ENCODE measurements at places on chromosomes 1 and 21.

- DNase-seq, result no peak
These were observed 19.4 kb downstream of the SEC16B start for GRCh38 chr1:177950506-177950905.

GRCh38 chr21:39153842-39154241 lies 29.4 kb downstream of the PSMG1 start:
- DNase-seq, result no peak

GRCh38 chr1:209534496-209535250 lies 48.8 kb upstream of the CAMK1G start:
- no peak for DNase-seq

DNA sequence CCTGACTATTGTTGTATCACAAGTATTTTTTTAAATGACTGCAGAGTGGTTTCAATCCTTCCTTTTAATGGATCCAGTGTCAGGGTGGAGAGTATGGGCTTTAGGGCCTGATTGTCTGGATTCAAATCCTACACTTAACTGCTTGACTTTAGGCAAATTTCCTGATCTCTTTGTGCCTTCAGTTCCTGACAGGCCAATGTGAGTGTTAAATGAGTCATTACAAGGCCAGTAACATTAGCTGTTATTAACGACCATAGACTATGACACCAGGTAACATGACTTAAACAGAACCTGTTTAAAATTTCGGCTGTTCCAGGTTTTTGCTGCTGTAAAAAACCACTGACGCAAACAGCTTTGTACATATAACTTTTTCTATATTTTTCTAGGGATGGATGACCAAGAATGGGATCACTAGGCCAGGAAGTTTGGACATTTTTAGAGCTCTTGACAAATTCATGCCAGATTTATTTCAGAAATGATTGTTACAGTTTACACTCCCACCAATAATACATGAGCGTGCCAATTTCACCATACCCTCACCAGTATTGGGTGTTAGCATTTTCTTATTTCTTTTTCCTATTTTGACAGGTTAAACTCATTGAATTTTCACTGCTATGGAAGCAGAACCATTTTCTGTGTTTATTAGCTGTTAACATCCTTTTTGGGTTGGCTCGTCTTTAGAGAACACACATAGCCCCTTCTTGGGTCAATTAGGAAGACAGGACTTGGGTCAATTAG lies 11.3 kb downstream of the ZNF362 start:
- DNase-seq, result no peak

- no peak for DNase-seq
These were observed 6.3 kb downstream of the APOBEC4 start for GRCh38 chr1:183646776-183647175.

DNA sequence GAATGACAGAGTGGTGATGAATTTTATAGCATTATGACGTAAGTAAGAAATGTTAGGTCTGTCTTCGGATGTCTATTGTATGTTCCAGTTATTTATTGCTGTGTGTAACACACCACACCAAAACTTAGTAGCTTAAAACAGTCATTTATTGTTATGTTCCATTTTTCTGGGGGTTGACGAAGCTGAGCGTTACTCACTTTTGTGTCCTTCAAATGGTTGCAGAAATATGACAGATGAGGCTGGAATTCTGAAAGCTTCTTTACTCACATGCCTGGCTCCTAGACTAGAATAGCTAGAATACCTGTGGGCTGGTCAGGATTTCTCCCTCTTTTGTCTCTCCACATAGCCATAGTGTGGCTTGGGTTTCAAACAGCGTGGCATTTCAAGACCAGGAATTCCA lies 62.1 kb upstream of the S1PR1 start:
- DNase-seq, result no peak

- no peak for DNase-seq
These were observed 47.6 kb downstream of the ATP6V1G3 start for GRCh38 chr1:198492872-198493271.

- DNase-seq, result no peak
These were observed 137.1 kb downstream of the PBX1 start for GRCh38 chr1:164695956-164696665.

DNA sequence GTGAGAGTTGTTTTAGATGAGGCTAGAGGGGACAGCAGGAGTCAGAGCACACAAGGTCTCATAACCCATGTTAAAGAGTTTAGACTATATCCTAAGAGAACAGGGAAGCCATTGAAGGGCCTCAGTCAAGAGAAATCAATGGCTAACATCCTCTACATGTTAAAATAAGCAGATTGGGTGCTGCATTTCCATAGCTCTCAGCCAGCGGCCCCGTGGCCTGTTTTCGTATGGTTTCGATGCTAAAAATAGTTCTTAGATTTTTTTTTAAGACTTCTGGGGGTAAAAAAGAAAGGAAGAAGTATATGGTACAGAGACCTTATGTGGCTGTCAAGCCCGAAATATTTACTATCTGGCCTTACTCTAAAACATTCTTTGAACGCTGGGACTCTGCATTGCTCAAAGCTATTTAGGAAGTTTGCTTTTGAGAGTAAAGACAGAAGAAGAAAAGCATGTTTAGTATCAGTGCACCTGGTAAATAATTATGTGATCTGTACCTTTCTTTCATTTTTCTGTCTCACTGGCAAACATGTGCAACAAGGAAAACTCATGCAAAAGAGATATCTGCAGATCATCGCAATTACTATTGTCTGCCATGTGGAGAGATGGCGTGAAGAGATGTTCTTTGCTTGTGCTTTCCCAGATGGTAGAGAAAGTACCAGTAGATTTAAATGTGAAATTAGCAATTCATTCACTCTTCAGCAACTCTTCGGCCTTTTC lies 8.4 kb downstream of the PDIK1L start:
- no peak for DNase-seq

DNA sequence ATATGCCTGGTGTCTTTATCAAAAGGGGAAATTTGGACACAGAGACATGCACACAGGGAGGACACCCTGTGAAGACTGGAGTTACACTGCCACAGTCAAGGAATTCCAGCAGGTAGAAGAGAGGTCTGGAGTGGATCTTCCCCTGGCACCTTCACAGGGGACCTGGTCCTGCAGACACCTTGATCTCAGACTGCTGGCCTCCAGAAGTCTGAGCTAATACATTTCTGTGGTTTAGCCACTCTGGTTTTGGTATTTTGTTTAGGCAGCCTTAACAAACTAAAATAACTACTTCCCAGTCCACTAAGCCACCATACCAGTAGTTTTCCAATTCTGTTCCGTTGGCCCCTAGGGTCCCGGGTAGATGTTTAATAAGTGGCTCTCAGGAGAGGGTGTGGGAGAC lies 164.7 kb downstream of the SETD4 start:
- no peak for DNase-seq

DNA sequence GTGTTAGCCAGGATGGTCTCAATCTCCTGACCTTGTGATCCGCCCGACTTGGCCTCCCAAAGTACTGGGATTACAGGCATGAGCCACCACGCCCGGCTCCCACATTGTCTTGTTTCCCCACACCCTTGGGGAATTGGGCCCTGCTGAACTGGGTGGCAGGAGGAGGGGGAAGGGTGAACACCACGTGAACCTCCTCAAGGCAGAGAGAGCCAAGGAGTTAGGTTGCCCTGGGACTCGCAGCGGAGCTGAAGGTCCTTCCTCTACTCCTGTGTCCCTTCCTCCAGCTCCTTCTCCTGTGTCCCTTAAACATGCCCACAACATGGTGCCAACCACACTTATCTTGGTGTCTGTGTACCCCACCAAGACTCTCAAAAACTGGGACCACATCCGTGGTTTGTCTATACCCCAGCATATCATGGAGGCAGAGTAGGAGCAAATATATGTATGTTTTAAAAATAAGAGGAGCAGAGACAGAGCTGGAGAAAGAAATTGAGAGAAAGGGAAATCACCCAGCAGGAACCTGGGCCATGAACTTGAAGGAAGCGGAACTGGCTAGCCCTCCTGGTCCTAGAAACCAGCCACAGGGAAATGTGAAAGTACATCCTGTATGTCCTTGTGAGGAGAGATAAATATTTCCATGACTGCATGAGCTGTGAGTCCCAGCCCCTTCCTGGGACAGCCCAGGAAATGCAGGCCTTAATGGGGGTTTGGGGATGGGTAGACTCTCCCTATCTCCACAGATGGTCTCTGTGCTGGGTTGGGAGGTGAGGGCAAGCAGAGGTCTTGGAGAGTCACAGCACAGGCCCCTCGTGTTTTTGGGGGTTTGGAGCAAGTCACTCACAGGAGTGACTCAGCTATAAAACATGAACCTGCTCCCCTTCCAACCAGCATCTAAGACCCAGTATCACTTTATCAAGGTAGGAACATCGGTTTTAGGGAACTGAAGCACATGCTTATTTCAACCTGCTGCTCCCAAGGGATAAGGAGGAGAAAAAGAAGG lies 9.4 kb upstream of the TAL1 start:
- no peak for DNase-seq

DNA sequence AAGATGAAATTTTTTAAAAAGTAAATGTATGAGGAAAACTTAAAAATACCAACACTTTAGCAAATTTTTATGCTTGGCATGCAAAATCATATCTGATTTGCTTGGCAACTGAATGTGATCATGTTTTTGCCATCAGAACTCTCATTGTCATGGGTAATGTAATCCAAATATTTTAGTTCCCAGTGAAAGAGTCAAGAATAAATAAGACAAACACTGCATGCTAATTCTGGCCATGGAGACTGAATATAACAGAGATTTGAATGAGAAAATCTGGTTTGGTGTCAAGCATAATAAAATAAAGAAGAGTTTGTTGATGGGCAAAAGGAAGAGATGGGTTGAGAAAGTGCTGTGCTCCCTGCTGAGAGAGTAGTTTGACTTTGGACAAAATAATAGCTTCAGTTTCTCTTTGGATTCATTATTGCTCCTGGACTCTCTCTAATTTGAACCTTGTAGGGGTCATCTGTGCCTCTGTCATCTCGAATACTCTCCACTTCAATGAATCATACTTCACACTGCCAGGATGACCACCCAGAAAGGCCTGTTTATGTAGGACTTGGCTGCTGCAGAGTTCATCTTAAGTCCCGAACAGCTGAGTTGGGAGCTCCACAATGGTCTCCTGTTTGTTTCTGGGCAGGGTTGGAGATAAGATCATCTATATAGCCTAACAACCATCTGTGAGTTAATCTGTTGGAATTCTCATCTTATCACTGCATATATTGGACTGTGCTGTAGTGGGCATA lies 34.4 kb downstream of the ADAMTS1 start:
- DNase-seq, result peak; percentile 48

DNA sequence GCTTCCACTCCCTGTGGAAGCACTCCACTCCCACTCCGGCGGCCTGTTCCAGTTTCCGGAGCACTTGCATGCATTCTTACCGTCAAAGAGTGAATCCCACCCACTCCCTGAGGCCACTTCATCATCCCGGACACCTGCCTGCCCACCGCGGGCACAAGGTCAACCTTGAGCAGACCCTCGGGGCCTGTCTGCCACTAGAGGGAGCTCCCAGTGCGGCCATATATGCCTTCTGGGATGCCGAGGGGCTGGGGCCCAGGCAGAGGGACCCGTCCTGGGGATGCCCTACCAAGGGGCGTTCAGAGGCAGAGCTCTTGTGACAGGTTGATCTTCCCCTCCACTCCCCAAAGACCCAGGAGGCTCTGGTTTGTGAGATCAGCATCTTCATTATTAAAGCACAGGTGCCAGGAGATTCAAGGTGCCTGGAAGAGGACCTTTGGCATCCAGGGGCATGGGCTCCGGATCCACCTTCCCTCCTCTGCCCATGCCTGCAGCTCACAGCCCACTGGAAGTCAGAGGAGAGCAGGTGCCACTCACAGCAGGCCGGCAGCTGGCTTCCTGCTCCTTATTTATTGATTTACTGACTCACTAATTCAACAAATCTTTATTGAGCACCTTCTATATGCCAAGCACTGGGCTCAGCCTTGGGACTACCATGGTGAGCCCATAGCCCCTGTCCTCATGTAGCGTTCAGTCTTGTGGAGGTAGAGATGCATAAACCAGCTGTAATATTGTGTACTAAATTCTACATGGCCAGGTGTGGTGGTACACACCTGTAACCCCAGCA lies 47.3 kb downstream of the UBIAD1 start:
- DNase-seq, result no peak

DNA sequence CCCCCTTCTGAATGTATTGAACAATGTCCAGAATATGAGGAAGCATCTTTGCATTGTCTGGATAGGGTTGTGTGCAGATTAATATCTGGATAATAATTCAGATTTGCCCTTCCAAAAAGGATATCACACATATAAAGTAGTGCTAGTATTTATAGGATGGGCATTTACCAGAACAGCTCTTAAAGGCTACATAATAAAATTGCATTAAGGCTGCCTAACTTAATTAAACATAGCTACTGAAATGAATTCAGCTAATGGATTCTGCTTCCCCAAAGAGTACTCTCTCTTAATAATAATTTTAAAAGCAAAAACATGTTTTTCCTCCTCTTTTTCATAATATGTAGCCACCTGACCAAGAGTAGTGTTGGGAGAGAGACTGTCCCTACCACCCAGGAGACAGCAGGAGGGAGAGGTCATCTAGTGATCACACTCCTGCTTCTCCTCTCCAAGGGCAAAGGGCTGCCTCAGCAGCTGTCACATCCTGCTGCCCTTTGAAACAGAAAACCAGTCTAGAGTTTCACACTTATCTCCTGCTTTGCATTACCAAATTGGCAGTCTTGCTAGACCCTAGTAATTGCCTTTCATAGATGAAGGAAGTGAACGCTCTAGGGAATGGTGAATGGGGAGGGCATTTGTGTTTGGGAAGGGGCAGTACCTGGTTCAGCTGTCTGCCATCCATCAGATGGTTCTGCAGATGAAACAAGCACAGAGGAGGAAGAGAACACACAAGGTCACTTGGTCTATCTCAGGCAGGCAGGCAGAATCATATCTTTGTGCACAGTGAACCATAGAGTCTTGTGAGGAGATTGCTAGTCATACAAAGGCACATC lies 29.3 kb upstream of the DDAH1 start:
- DNase-seq, result peak; percentile 7

GRCh38 chr21:30880914-30881313 lies 466 bp downstream of the KRTAP11-1 start:
- peak; percentile 20 for DNase-seq

DNA sequence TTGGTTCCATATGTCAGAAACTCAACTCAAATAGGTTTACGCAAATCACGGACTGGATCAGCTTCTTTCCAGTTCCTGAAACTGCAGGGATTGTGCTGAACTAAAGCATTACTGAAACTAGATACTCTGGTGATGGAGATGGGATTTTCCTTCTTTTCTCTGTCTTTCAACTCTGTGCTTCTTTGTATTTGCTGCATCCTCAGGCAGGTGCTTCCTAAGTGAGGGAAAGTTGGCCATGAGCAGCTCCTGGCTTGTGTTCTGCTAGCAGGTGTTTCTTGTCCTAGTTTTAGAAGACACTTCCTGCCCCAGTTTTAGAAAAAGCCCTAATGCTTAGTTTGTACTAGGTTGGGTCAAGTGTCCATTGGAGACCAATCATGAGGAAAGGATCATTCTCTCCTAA lies 86.7 kb upstream of the USP24 start:
- DNase-seq, result no peak

- no peak for DNase-seq
These were observed 13.0 kb downstream of the PKP1 start for GRCh38 chr1:201296352-201296751.

- no peak for DNase-seq
These were observed 46.6 kb downstream of the DUSP10 start for GRCh38 chr1:221695301-221695700.

Measured in lung (tissue), 17 donors.